ENCODE measurements at places on chromosomes 16 and 17.

GRCh38 chr16:74903120-74903519 is 81.8 kb downstream of the WDR59 start:
- DNase-seq, result no peak

DNA sequence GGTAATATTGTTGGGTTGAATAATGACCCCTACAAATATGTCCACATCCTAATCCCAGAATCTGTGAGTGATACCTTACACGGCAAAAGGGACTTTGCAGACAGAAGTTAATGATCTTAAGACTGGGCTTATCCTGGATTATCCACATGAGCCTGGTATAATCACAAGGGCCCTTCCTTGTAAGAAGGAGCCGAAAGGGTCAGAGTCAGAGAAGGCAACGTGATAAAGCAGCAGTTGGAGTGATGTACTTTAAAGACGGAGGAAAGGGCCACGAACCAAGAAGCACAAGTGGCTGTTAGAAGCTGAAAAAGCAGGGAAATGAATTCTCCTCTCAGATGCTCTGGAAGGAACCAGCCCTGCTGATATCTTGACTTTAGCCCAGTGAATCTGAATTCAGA is 137.8 kb downstream of the UTP18 start:
- DNase-seq, result no peak

- no peak for DNase-seq
Measured at GRCh38 chr16:30031477-30031918, 427 bp upstream of the TLCD3B start.

- peak; percentile 38 for DNase-seq
Measured at GRCh38 chr17:38982858-38983746, 15.9 kb upstream of the FBXO47 start.

DNA sequence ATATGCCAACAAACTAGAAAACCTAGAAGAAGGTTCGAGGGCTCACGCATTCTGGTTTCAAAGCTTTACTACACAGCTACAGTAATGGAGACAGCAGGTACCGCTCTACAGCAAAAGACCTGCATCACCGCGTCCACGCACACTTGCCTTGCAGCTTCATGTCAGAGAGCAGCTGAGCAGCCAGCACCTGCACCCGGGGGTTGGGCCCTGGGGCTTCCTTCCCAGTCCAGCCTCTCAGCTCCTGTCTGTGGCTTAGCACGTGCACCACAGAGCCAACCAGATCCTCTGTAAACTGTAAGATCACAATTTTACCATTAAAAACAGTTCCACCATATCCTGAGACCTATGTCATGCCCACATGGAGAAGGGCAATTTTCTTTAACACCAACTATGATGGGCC is 15.3 kb downstream of the MEAK7 start:
- no peak for DNase-seq

DNA sequence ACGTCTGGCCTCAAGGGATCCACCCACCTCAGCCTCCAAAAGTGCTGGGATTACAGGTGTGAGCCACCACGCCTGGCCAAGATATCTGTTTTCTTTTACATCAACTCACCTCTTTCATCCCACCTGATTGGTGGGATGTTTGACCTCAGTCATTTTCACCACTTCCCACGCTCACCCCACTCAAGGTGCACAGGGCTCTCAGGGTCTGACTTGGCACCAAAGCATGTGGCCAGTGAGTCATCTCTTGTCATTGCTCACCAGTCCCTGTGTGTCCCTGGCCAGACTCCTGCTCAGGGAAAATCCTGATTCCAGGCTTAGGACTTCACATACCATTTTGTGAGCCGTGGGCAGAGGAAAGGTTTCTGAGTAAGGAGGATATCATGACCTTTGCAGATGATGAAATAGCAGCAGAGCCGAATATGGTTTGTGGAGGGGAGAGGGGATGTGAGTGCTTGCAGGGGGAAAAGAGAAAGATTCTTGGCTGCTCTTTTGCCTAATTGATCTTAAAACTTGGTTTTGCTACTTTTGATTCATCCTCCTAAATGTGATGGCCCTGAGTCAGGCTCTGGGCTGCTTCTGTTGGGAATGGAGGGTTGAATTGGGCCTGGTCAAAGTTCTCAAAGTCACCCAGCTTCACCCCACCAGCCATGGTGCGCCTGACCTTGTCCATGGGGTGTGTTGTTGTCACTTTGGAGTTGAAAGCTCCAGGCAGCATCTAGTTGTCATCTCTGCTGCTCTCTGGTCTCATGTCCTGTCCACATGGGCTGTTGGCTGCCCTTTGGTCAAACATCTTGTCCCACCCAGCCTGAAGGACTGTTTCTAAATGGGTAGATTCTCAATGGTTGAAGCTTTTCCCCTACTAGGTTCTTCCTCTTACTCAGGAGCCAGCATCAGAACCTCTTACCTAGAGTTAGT is 6.0 kb upstream of the KCNH6 start:
- DNase-seq, result no peak

- DNase-seq, result no peak
Measured at GRCh38 chr17:39595294-39595693, 12.4 kb downstream of the NEUROD2 start.

DNA sequence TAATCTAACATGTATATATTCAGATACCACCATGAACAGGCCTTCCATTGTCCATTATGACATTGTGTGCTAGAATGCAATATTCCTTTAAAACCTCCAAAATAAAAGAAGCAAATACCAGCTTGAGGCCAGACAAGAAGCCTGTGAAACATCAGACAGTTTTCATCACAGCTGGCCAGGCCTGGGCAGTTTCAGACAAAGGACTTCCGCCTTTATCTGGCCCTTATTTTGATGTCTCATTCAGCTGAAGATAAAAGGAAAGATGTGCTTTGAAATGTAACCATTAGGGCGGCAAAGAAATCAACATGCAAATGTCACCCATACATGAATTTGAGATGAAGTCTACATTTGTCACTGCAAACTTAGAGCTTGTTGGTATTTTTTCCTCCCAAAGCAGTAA is 737.5 kb downstream of the KCNJ2 start:
- peak; percentile 69 for DNase-seq

DNA sequence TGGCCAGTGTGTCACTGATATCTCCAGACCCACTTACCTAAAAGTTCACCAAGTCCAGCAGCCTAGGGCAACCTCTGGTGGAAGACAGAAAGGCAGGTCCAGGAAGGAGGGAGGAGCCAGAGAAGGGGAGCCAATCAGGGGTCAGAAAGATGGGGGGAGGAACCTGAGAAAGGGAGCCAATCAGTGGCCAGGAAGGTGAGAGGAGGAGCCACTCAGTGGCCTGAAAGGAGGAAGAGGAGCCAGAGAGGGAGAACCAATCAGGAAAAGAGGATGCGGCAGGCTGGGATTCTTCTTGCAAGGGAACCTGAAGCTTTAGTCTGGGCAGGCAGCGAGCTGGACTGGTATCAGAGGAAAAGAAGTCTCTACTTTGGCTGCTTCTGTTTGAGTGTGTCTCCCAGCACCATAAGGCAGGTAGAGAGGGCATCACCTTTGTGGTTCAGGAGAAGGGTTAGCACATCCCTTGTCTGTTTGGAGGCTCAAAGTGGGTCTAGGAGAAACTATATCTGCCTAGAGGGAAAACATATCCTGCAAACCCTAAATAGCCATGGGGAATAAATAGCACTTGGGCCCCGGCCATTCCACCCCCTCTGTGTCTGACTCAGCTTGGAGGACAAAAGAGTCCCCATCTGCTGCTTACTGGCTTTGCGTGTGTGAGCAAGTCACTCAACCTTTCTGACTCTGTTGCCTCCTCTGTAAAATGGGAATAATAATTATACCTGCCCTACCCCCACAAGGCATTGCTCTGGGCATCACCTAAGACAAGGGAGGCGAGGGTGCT is 43.4 kb upstream of the CRHR1 start:
- DNase-seq, result peak; percentile 97

- no peak for DNase-seq
Measured at GRCh38 chr16:73405851-73406250, 357.9 kb upstream of the ZFHX3 start.

GRCh38 chr17:68248199-68248825 is 469 bp downstream of the AMZ2 start:
- no peak for DNase-seq

DNA sequence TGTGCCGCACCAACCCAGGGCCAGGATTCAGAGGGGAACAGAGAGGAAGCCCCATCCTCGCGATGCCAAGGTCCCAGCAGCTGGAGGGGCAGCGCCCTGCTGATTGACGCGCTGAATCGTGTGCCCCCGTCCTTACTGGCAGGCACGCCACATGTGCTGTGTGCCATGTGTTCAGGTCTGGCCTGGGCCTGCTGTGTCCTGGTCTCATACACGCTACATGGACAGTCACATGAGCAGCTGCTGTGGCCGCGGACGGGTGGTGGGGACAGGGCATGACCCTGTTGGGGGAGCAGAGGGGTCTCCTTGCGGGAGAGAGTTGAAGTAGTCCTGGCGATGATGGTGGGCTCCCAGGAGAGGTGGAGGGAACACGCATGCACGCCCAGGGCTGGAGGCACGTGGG is 18.0 kb downstream of the CBFA2T3 start:
- DNase-seq, result no peak

DNA sequence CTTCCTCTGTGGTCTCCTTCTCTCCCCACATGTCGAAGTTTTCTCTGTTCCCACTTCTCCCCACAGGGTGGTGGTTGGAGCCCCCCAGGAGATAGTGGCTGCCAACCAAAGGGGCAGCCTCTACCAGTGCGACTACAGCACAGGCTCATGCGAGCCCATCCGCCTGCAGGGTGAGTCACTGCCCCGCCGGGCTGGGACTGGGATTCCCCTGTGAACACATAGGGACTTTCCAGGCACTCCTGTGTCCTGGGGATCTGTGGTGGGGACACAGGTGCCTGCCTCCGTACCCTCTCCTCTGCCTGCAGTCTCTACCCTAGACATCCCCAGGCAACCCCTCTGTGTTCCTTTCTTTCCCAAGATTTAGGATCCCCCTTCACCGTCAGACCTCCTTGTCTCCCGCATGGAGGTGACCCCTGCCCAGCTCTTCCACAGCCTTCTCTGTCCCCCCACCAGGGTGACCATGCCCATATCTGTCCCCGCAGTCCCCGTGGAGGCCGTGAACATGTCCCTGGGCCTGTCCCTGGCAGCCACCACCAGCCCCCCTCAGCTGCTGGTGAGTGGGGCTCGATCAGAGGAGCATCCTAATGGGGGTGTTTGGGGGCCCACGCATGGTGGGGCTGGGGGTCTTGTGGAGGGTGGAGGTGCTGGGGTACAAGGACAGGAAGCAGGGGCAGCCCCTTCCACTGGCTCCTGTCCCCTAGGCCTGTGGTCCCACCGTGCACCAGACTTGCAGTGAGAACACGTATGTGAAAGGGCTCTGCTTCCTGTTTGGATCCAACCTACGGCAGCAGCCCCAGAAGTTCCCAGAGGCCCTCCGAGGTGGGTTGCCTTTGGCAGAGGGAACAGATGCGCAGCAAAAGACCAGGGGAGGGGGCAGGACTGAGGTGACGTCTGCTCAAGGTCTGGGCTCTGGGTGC is 5.8 kb downstream of the ITGAM start:
- peak; percentile 31 for DNase-seq

- no peak for DNase-seq
Measured at GRCh38 chr17:81277946-81278693, 17.0 kb downstream of the SLC38A10 start.

DNA sequence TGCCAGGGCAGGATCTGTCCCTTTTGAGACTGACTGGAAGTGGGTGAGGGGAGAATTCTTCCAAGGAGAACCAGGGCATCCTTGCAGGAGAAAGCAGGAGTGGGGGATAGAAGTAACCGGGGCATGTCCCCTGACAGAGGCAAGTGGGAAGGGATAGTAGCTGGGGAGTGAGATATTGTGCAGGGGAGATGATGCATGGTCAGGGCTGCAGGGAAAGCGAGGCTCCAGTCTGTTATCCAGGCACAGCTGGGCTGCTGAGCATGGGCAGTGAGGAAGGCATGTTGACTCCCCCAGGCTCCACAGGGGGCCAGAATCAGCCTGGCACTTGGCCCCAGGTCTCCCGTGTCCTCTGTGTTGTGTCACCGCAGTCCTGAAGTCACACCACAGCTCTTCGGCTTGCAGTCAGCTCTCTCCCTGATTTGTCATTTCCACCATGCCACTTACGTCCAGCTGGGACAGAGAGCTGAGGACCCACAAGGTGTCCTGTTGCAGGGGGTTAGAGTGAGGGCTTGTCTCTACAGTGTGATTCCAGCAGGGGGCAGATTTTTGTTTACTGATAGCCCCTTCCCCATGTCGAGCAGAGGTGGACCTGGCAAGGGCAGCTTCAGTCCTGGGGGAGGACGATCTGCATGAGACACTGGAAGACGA is 40.9 kb downstream of the B9D1 start:
- DNase-seq, result peak; percentile 66

- DNase-seq, result no peak
Measured at GRCh38 chr17:62888148-62888547, 77.9 kb upstream of the TANC2 start.

DNA sequence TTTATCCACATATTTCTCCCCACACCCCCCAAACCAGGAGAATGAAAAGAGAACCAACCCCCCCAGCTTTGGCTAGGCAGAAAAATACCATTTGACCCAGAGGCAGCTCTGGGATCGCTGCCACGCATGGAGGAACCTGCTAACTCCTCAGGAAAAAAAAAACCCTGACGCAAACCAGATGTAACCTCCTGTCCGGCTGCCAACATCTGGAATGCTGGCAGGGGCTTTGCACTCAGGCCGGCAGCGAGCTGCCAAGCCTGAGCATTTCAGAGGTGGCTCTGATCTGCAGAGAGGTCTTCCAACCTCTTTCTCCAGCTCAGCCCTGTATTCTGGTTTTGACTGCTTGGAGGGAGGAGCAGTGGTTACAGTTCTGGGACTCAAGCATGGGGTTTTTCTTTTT is 8.2 kb downstream of the IGFBP4 start:
- DNase-seq, result no peak

GRCh38 chr17:67157732-67158639 is 87.0 kb downstream of the HELZ start:
- DNase-seq, result no peak

DNA sequence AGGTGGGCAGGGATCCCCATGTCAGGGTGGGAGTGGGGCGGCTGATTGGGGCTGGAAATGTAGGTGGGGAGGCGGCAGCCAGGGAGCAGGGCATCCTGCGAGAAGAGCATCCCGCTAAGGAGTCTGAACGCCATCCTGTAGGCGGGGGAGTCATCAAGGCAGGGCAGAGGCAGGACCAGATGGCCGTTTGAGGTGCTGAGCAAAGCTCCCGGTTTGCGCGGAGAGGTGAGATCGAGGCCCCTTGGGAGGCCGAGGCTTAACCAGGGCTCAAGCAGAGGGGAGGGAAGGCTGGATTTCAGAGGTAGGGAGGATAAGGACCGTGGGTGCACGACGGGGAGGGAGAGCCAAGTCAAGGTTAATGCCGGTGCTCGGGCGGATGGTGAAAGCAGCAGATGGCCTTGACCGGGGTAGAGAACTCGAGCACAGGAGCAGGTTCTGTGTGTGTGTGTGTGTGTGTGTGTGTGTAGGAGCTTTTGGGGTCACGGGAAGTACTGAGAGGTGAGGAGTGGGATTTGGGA is 472 bp upstream of the NME2 start:
- DNase-seq, result no peak

DNA sequence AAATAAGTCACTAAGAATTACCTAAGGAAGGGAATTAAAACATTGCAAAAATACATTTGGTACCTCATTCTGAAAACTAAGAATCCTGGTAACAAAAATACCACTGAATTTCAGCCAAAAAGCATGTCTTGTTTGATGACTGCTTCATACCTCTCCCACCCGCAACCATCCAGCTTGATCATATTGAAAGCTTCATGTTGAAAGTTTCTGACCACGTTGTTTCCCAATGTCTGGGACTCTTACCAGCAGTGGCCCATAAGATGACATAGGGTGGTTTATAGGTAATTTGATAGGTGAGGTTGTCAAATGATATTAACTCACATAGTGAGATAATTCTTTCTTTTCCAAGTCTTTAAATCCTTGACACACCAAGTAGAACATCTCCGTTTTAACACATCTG is 139.3 kb downstream of the CDH11 start:
- DNase-seq, result no peak

GRCh38 chr17:75834279-75834920 is 9.8 kb downstream of the UNC13D start:
- DNase-seq, result no peak

- no peak for DNase-seq
Measured at GRCh38 chr17:17506893-17507464, 10.8 kb upstream of the RASD1 start.
